ENCODE measurements at places on chromosomes 2 and 18. TPM values are rescaled to one million over a fixed set of nuclear protein-coding genes. Genes with fewer than 3 reads are reported as not detected.

Gene SLC9A4
- not detected for total RNA-seq

Gene CEP192
- total RNA-seq = 26.3 TPM

Gene CTDP1
- 22.2 TPM for total RNA-seq

Gene VRK2
- 13.4 TPM for total RNA-seq

Gene ABCG5
- total RNA-seq = not detected

Gene MYO7B
- not detected for total RNA-seq

Gene LAMA1
- total RNA-seq = 36.8 TPM

Gene RUFY4
- total RNA-seq = not detected

Gene GULP1
- total RNA-seq = 32.7 TPM

Gene DSG2
- total RNA-seq = 45.3 TPM

Gene PTPN4
- 61.8 TPM for total RNA-seq

- no peaks in the 10 kb centered on the region for H3K27me3 ChIP-seq
- no peaks in the 10 kb centered on the region for H3K4me1 ChIP-seq
- H3K4me3 ChIP-seq = no peak overlapping the region
- no peak for DNase-seq
- H3K36me3 ChIP-seq = no peaks in the 10 kb centered on the region
- H3K27ac ChIP-seq = no peak overlapping the region
These were observed 177.5 kb downstream of the KCNJ3 start for GRCh38 chr2:154875999-154876398.

DNA sequence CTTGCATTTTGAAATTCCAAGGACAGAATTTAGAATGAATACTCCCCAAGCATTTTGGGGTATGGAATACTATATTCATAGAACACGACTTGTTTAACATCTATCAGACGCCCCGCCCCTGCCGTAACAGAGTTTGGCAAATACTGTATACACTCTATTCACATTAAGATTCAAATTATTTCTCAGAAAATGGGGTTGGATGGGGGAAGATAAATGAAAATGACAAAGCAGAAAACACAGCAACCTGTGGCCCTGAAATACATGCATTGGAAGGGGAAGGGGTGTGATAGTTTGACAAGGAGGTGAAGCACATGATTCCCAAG lies 634.6 kb upstream of the SLC39A10 start:
- DNase-seq = no peak
- no peak overlapping the region for H3K4me3 ChIP-seq
- no peaks in the 10 kb centered on the region for H3K36me3 ChIP-seq
- no peaks in the 10 kb centered on the region for H3K4me1 ChIP-seq
- no peaks in the 10 kb centered on the region for H3K27me3 ChIP-seq

DNA sequence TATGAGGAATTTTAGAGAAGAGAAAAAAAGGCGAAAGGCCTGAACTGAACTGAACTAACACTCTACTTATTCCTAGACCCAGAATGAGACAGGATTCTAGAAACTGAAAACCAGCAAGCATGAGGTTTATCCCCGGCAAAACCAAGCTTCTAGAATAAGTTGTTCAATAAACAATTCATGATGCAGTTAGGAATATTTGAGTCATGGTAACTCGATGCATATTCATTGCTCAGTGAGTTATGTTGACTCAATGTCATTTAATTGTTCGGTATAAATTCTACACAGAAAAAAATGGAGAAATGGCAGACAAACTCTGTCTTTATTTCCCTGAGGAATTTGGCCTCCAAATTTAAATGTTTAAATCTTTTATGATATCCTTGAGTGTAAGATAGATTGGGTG lies 321.5 kb downstream of the SATB2 start:
- no peaks in the 10 kb centered on the region for H3K36me3 ChIP-seq
- DNase-seq = no peak
- H3K4me3 ChIP-seq = no peak overlapping the region

GRCh38 chr2:4976407-4976806 lies 715.8 kb upstream of the SOX11 start:
- no peak overlapping the region for H3K27ac ChIP-seq
- DNase-seq = no peak
- no peaks in the 10 kb centered on the region for H3K4me1 ChIP-seq
- H3K27me3 ChIP-seq = no peaks in the 10 kb centered on the region

GRCh38 chr2:214006601-214007000 lies 404.3 kb upstream of the VWC2L start:
- H3K27ac ChIP-seq = no peak overlapping the region
- H3K4me3 ChIP-seq = no peak overlapping the region
- no peak for DNase-seq
- no peaks in the 10 kb centered on the region for H3K36me3 ChIP-seq
- H3K27me3 ChIP-seq = no peaks in the 10 kb centered on the region

DNA sequence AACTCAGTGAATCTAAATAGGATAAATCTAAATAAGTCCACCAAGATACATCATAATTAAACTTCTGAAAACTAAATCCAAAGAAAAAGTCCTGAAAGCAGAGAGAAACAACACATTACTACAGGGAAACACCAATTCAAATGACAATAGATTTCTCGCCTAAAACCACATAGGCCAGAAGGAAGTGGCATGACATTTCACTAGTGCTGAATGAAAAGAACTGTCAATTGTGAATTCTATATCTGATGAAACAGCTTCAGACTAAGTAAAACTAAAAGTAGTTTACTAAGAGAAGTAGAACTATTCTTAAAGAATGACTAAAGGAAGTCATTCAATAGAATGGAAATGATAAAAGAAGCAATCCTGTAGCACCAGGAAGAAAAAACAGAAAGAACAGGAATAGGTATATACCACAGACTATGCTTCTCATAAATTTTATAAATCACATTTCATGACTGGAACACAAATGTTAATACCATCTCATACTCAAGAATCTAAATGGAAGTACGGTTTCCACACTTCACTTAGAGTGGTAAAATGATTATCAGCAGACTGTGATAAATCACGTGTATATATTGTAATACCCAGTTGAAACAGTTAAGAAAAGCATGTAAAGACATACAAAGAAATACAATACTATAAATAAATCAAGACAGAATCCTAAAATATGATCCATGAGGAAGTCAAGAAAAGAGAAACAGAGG lies 46.4 kb downstream of the ASXL2 start:
- DNase-seq = no peak
- no peaks in the 10 kb centered on the region for H3K4me1 ChIP-seq
- H3K27ac ChIP-seq = no peak overlapping the region
- no peaks in the 10 kb centered on the region for H3K27me3 ChIP-seq
- no peaks in the 10 kb centered on the region for H3K36me3 ChIP-seq

DNA sequence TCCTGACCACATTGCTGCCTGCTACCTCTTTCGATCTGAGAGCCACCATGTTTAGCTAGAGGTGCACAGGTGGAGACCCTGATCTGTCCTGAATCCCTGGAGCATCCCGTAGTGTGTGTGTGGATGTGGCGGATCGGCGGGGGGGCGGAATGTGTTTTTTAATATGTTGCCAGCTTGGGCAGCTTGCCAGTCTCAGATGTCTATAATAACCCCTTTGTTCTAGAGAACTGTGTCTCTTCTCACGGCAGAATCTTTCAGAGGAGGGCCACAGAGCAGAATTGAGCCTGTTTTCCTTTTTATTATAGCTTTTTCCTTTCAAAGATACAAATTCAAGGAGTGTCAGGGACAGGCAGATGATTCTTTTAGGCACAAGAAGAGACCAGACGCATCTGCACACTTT lies 934.1 kb upstream of the KLHL29 start:
- H3K4me1 ChIP-seq = no peaks in the 10 kb centered on the region
- no peak overlapping the region for H3K4me3 ChIP-seq
- H3K36me3 ChIP-seq = no peaks in the 10 kb centered on the region

GRCh38 chr2:241249654-241250053 lies 61.2 kb downstream of the ANO7 start:
- H3K27me3 ChIP-seq = no peaks in the 10 kb centered on the region
- no peak overlapping the region for H3K27ac ChIP-seq
- no peak for DNase-seq
- H3K36me3 ChIP-seq = peaks cover 91% of the 10 kb centered on the region

DNA sequence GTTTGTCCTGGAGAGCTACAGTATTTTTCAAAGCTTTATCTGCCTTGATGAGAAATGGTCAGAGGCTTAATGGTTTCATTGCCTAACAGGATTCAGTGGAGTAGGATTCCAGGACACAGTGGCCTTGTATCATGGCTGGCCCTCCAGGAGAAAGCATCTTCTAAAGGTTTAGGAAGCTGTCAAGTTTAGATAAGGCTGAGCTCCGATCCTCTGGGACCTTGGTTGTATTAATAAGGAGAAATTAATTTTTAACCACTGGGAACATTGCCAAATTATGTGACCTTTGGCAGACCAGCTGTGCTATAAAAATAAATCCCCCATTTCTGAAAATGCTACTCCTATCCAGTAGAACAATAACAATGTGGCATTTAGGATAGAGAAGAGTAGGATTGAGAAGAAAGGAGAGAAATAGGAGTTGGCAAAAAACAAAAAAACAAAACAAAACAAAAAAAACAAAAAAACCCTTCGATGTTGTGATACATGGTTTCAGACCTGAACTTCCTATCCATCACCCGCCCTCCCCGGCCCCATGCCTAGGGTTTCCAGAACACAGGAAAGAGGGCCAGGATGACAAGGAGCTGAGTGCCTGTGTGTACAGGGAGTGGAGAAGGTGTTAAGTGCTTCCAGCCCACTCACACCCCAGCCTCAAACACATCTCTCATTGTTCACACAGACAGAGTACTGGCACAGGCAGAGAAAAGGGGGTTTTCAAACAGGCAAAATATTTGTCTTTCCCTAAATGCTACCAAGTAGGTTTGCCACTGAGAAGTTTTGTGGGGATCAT lies 6.3 kb downstream of the NRP2 start:
- no peak overlapping the region for H3K4me3 ChIP-seq
- no peak overlapping the region for H3K27ac ChIP-seq
- peaks cover 8% of the 10 kb centered on the region for H3K4me1 ChIP-seq

DNA sequence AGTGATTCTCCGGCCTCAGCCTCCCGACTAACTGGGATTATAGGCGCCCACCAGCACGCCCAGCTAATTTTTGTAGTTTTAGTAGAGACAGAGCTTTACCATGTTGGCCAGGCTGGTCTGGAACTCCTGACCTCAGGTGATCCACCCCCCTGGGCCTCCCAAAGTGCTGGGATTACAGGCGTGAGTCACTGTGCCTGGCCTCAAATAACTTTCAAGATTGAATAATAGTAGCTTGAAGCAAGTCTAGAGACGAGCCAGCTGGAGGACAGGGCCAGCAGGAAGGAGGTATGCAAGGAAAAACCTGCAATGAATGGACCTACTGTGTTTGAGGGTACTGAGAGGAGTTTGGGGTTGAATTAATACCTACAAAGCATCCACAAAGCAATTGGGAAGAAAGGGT lies 87.5 kb downstream of the MSH2 start:
- no peaks in the 10 kb centered on the region for H3K27me3 ChIP-seq
- H3K36me3 ChIP-seq = no peaks in the 10 kb centered on the region
- H3K4me3 ChIP-seq = no peak overlapping the region
- peaks cover 10% of the 10 kb centered on the region for H3K4me1 ChIP-seq

- peaks cover under 1% of the 10 kb centered on the region for H3K4me1 ChIP-seq
- no peaks in the 10 kb centered on the region for H3K36me3 ChIP-seq
- no peaks in the 10 kb centered on the region for H3K27me3 ChIP-seq
- DNase-seq = no peak
- no peak overlapping the region for H3K4me3 ChIP-seq
These were observed 265.9 kb upstream of the PXDN start for GRCh38 chr2:2010251-2010650.

DNA sequence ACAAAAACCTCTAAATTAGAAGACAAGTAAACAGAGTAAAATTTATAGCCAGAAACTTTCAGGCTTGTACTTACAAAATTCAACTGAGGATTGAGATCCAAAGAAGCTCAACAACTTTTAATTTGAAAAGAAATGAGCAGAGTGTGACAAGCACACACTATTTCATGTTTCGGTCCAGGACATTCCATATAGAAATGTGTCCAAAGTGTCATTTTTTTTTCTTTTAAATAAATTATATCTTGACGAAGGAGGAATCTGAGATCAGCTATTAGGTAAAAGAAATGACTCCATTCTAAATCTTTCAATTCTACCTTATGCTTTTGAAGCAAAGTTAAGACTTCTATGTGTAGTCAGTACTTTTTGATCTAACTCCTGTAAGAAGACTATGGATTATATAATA lies 4.6 kb downstream of the FN1 start:
- DNase-seq = no peak
- no peak overlapping the region for H3K4me3 ChIP-seq
- peaks cover 4% of the 10 kb centered on the region for H3K4me1 ChIP-seq
- H3K27me3 ChIP-seq = no peaks in the 10 kb centered on the region
- peak overlapping the region; percentile 0 for H3K27ac ChIP-seq

DNA sequence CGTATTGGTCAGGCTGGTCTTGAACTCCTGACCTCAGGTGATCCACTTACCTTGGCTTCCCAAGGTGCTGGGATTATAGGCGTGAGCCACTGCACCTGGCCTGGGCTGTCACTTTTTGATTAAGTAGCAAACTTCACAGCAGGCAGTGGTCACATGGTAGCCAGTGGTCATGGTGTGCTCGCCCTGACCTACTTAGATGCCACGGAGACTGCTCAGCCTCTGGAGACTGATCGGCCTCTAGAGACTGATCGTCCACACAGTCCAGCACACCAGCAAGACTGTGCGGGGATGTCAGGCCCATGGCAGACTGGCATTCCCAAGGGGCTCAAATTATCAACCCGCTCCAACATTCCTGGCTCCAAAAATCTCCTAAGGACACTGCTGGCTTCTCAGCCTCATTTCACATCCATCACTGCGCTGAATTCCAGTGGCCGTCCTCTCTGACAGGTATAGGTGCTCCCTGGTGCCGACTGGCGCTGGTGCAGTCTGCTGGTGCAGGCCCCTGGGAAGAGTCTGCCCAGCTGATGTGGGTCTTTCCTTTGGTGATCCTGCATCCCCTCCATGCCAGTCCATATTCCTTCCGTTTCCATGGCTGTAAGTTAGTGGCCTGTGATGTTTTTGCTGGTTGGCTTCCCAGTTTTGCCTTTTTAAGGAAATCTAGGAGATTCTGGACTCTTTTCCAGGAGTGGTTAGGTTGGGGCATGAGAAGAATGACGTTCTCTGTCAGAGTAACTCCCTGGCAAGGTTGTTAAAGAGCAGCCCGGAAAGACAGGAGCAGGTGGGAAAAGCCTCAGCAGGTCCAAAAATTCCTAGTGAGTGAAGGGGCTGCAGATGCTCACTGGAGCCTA lies 374.5 kb upstream of the HS6ST1 start:
- no peaks in the 10 kb centered on the region for H3K27me3 ChIP-seq
- DNase-seq = no peak
- H3K4me3 ChIP-seq = no peak overlapping the region
- H3K4me1 ChIP-seq = no peaks in the 10 kb centered on the region
- no peaks in the 10 kb centered on the region for H3K36me3 ChIP-seq

- H3K27ac ChIP-seq = no peak overlapping the region
- H3K4me3 ChIP-seq = no peak overlapping the region
- no peaks in the 10 kb centered on the region for H3K27me3 ChIP-seq
- peaks cover 11% of the 10 kb centered on the region for H3K4me1 ChIP-seq
- no peak for DNase-seq
- no peaks in the 10 kb centered on the region for H3K36me3 ChIP-seq
These were observed 80.9 kb upstream of the TSPYL6 start for GRCh38 chr2:54336977-54337255.

GRCh38 chr2:202909394-202910192 lies 1.9 kb downstream of the WDR12 start:
- H3K27me3 ChIP-seq = no peaks in the 10 kb centered on the region
- peaks cover 9% of the 10 kb centered on the region for H3K4me1 ChIP-seq
- H3K36me3 ChIP-seq = peaks cover 6% of the 10 kb centered on the region
- peak overlapping the region; percentile 91 for H3K4me3 ChIP-seq
- DNase-seq = peak; percentile 39
